Stimulated activated memory B cell treated with anti-CD40 and anti-IgM and Interleukin-4, amounts not matched to agents 10 μg/mL and 1 μg/mL and 100 μg/mL, for 72 hours (primary cell): ENCODE measurements at places on chromosomes 4 and X.
A peak's percentile ranks its signal among the peaks of the same experiment; 100 is the strongest.

GRCh38 chr4:4575284-4576211 is 33.7 kb upstream of the STX18 start:
- peak; percentile 89 for ATAC-seq

GRCh38 chr4:170872794-170873193 is 783.0 kb upstream of the AADAT start:
- no peak for ATAC-seq

- peak; percentile 89 for ATAC-seq
Observed at GRCh38 chrX:120755066-120755846, 120.4 kb downstream of the CT47B1 start.

- ATAC-seq, result peak; percentile 60
Observed at GRCh38 chrX:54994668-54995351, 822 bp upstream of the PFKFB1 start.

DNA sequence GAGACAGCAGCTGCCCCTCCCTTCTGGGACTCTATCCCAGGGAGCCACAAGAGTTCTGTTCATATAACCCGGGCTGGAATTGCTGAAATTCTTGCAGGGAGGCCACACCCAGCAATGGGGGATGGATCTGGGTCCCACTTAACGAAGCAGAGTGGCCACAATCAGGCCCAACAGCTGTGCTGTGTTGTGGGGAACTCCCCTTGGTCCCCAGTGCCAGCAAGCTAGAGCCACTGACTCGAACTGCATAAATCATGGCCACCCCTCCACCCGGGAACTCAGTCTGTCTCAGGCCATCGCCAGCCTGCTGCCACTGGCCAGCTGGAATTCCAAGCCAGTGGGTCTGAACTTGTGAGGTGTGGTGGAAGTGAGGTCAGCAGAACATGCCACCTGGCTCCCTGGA is 111.1 kb downstream of the KLF8 start:
- ATAC-seq, result no peak

DNA sequence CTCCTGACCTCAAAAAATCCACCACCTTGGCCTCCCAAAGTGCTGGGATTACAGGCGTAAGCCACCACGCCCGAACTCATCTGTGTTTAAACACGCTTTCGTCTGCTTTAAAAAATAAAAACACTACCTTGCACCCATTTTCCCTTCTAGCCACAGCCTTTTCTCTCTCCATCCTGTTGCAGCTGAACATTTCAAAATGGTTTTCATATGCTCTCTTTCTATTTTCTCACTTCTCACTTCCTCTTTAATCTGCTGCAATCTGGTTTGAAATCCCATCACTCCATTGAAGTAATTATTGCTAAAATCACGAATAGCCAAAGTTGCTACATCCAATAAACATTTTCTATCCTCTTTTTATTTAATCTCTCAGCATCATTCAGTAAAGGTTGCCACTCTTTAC is 70.0 kb downstream of the DCHS2 start:
- peak; percentile 51 for ATAC-seq

- no peak for ATAC-seq
Observed at GRCh38 chr4:110878413-110878812, 255.5 kb upstream of the PITX2 start.

- ATAC-seq, result no peak
Observed at GRCh38 chrX:79169484-79169883, 25.0 kb downstream of the GPR174 start.

GRCh38 chr4:168917138-168917779 is 92.8 kb downstream of the CBR4 start:
- ATAC-seq, result no peak

GRCh38 chr4:87032884-87033533 is 98.2 kb downstream of the AFF1 start:
- ATAC-seq, result no peak

DNA sequence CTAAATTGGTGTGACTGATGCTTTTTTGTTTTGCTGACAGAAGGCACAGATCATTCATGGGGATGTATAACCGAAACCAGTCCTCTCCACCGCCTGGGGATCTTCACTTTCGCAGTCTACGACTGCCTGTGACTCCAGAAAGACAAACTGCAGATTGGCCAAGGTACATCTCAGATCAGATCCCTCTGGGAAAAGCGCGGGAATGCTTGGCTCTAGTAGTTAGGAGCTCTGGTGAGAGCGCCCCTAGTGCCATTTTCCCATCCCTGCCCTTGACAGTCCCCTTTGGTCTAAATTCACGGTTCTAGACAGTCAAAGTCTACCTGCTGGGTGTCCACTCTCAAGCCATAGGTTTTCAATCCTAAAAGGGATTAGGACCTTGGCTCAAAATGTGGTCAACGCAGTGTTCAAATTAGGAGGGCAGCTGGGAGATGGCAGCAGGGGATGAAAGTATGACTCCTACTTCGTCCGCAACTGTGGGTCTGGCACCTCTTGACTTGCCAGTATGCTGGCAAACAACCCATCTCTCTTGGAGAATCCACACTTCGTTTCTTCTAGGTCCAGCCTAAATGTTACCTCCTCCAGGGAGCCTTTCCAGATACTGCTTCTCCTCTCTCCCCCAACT is 6.9 kb upstream of the HAND2 start:
- no peak for ATAC-seq

- ATAC-seq, result no peak
Observed at GRCh38 chr4:185786422-185786821, 25.6 kb downstream of the SORBS2 start.

DNA sequence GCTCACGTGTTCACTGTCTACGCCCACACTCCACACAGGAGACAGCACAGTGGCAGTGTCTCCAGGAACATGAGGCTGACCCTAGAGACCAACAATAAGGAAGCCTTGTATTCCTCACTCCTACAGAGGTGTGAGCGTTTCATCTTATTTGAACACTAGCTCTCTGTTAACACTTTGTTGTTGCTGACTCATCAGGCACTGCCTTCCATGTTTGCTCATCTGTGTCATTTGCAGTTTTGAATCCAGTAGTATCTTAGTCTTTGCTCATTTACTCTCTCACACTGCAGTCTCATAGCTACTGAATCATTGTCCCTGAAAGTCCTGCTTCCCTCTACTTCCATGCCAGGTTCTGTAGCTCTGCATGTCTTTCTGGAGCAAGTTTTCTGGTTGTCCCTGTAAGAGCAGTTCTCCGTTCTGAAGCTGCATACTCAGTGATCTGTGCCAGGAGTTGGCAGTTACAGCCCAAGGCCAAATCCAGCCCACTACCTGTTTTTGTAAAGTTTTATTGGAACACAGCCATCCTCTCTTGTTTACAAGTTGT is 80.3 kb upstream of the DCLK2 start:
- no peak for ATAC-seq

DNA sequence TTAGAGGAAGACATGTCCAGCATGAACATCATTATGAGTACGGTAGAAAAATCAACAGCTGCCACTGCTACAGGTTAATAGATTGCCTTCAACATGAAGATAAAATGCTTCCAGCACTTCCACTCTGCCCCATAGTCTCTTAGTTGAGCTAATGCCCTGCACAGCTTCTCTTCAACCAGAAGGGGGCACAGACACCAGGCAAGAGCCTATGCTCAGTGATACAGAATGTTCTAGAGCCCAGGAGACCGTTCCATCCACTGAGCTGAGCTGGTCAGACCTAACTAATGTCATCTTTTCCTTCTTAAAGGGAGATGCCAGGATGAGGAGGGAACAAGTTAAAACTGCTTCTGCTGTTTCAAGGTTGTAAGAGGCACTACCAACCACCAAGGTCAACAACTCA is 42.2 kb downstream of the SMIM10L2A start:
- ATAC-seq, result no peak

DNA sequence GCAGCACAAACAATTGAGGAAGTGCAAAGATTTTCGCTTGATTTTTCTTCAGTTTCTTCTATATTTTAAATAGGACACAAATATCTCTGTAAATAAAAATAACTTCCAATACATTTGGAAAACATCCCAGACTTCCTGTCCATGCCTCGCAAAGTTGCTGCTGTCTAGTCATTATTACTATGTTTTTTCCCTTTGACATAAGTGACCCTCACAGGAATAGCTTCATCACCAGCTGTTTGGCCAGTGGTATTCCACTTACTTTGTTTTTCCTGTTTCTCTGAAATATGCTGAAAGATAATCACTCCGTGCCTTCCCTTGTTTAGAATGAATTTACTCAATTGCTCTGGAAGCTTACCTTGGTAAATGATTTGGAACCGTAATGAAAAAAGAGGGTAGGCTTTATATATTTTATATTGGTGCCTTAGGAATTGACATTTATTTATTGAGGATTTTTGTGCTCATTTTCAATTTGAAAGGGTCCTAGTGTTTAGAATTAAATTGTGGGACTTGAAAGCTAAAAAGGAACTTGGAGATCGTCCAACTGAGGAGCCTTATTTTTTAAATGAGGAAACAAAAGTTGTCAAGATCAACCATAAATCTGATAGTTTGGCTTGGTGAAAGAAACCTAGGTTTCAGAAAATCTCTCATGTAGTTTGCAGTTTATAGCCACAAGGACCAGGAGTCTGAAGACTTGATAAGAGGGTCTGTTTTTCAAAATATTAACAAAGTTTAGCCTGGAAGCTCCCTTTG is 65.6 kb downstream of the CDKL5 start:
- no peak for ATAC-seq

- no peak for ATAC-seq
Observed at GRCh38 chr4:37981844-37982720, 21.9 kb downstream of the PTTG2 start.

DNA sequence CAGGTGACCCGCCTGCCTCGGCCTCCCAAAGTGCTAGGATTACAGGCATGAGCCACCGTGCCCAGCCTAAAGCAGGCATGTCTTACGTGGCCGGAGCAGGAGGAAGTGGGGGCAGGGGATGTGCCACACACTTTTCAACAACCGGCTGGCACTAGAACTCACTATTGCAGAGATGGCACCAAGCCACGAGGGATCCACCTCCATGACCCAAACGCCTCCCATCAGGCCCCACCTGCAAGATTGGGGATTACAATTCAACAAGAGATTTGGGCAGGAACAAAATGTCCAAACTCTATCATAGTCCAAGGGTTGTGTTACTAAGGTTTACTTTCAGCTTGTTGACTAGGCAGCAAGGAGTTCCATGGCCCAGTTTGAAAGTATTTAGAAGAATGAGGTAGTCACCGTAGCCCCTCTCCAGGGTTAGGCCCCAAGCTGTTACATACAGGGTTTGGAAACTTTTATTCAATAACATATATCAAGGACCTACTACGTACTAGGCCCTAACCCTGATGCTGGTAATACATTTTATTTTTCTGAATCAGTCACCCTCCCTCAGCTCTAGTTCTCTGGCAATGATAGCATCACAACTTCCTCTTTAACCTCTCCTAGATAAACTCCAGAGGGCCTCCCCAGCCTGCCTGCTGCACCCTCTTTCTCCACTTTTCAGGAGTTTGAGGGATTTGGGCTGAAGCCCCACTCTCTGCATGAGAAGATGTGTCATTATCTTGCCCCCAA is 18.0 kb upstream of the TBC1D14 start:
- ATAC-seq, result no peak

GRCh38 chr4:47419296-47419695 is 44.2 kb downstream of the COMMD8 start:
- ATAC-seq, result no peak

GRCh38 chrX:24424948-24425347 is 40.1 kb upstream of the PDK3 start:
- ATAC-seq, result no peak

DNA sequence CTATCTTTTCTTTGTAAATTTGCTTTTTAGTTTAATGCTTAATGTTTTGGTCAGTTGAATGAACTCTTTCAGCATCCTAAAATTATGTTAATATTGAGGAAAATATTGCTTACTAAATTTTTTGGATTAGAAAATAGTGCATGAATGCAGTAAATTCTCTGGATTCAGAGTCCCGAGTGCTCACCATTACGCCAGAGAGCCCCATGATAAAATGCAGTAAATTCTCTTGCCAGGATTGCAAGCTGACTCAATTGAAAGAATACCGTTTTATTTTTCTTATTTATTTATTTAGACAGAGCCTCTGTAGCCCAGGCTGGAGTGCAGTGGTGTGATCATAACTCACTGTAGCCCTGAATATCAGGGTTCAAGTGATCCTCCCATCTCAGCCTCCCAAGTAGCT is 60.9 kb upstream of the ENPEP start:
- no peak for ATAC-seq

DNA sequence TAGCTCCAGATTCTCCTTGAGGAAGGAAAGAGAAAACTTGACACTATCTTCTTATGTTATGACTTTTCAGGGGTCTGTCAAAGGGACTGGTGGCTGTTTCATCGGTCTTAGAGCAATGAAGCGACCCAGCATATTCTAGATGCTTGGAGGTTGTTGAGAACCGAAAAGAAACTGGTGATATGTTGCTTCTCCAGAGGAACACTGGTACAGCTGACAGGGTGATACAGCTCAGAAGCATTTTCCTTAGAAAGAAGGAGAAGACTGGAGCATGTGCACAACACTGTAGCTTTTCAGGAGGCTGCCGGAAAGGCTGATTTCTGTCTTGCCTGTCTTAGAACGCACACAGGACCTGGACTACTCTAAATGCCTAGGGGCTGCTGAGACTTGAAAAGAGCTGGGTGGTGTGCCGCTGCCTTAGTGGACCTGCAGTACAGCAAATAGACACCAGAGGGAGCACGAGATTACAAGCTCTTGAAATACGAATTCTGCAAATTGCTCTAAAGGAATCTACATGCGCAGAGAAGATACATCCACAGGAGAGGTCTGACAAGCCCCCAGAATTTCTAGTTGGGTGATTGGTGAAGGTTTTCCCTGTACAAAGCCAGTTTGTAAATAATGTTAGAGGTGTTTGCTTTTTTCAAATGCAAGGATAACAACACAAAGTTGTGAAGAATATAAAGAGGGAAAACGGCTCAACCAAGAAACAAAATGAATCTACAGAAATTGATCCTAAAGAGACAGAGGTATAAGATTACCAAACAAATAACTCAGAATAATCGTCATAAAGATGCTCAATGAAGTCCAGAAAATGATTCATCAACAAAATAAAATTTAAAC is 223.1 kb upstream of the DMD start:
- ATAC-seq, result no peak

DNA sequence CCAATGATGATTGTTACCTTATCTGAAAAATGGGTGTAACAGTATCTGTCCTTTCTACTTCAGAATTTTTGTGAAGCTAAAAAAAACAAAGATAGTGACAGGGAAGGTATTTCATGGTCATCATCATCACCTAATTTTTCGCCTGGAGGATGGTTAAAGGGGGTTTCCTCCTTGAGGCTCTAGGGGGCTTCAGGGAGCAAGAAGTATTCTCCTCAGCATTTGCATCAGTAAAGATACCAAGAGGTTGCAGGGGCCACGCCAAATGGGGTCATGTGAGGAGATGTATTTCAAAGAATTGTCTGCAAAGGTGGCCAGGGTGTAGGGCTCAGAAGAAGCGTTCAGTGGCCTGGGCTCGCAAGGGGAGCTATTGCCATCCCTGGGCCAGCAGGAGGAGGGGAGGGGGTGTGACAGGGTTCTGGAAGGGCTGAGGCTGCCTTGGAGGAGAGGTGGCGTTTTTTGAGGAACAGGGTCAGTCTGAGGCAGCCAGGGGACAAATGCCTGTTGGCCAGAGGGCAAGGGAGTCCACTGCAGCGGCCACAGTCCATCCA is 7.3 kb upstream of the NSG1 start:
- ATAC-seq, result no peak

GRCh38 chr4:169557061-169557636 is 55.2 kb downstream of the NEK1 start:
- ATAC-seq, result no peak
